ENCODE measurements at places on chromosomes 3 and 15.

GRCh38 chr15:84955089-84955848 is 26.4 kb upstream of the PDE8A start:
- DNase-seq = no peak

GRCh38 chr15:65081758-65082157 is 5.2 kb downstream of the KBTBD13 start:
- DNase-seq = no peak

DNA sequence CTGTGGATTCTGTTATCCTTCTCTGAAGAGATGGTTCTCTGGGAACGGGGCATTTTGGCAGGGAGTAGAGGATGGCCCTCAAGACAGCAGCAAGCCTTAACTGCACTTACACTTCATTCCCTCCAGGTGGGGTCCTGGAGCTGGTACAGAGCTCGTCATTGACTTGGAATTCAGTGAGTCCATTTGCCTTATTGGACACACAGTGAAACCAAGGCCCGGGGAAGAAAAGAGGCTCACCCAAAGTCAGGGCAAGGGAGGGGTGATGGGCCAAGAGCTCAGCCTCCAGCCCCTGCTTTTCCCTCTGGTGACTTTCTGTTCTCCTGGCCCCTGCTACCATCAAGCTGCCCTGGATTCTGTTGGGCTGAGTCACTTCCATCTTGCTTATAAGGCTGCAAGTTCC is 125.6 kb downstream of the ETFA start:
- DNase-seq = no peak

- DNase-seq = no peak
These were observed 4.7 kb upstream of the RNF13 start for GRCh38 chr3:149808209-149808829.

GRCh38 chr3:150248116-150248887 is 159.8 kb upstream of the TSC22D2 start:
- DNase-seq = no peak

DNA sequence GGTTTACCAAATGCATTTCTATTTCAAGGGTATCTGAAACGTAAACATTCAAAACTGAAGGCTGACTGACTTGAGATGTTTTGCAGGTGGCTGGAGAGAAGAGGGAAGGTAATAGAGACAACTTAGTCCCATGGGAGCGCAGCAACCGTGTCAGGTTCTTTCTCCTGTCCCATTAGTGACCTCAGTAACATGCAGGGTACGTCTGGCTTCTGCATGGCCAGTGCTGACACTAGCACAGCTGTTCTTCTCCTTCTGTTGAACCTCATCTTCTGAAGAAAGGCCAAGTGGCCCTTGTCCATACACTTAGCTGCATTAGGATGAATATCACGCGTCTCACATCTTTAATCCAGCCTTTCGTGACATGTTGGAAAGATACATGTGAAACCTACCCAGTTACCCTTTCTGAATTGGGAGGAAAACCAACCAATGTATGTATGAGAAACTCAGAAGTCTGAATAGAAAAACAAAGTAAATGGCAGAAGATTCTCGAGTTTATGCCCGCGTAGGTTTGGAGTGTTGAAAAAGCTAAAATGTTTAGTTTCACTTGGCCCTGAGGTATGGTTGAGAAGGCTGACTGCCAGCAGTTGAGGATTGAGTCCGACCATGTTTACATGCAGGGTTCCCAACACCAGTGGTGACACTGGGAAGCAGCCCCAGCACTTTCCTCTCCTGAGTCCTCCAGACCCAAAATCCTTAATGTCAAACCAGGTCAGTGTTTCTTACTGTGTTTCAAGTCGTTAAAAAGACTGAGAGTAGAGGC is 10.3 kb downstream of the NCBP2 start:
- no peak for DNase-seq

- DNase-seq = peak; percentile 44
These were observed 23.8 kb upstream of the TRAK1 start for GRCh38 chr3:42067326-42067725.

- DNase-seq = no peak
These were observed 12.4 kb upstream of the CCDC80 start for GRCh38 chr3:112653209-112653871.

DNA sequence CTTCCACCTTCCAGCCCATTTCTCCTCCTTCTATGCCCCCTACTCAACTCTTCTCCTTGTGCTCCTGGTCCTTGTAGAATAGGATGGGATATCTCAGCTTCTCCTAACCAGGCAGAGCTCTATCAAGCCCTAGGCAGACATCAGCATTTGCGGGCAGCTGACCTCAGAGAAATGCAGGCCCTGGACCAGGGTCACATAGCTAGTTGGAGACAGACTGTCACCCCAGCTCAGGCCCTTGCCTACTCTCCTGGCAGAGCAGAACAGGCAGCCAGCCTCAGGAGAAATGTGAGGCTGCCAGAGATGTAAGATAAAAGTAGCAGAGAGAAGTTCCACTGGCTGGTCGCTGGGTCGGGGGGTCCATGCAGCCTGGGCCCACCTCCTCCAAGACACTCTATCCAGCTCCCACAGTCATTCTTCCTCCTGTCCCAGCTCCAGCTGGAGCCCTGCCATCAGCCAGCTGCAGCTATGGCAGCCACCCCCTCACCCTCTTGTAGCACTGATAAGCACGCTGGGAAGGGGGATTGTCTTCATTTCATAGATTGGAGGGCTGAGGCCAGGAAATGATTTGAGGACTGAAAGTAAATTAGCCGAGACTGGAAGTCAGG is 4.0 kb downstream of the CYP8B1 start:
- no peak for DNase-seq

DNA sequence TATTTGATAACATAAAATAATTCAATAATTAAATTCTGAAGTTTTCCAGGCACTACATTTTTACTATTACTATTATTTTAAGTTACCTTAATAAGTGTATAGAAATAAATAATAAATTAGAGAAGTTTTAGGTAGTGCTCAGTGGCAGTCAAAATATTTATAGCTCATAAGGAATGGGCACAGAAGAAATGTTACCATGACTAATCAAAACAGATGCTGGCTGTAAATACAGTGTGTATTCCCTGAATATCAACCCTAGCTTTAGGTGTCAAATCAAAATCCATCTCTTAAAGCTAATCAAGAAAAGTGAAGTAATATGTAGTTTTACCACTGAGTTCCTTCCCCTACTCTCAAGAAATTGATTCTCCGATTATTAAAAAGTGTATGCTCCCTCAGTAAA is 35.5 kb downstream of the ZBTB20 start:
- no peak for DNase-seq

DNA sequence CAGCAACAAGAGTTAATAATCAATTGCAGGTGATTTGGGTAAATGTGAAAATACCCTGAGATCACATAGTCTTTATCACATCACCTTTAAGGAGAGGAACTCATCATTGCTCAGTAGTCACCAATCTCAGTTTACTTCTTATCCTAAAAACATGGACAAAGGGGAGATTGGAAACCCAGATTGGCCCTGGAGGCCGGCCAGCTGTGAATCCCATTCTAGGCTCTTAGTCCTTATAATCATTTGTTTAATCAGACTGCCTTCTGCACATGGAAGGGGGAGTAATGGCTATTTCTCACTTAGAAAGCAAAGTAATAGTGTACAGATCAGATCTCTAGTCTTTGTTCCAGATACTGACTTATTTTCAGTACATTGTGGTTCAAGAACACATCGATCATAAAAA is 37.2 kb upstream of the CPB1 start:
- no peak for DNase-seq

GRCh38 chr15:58268746-58269267 is 130.6 kb downstream of the AQP9 start:
- DNase-seq = no peak

DNA sequence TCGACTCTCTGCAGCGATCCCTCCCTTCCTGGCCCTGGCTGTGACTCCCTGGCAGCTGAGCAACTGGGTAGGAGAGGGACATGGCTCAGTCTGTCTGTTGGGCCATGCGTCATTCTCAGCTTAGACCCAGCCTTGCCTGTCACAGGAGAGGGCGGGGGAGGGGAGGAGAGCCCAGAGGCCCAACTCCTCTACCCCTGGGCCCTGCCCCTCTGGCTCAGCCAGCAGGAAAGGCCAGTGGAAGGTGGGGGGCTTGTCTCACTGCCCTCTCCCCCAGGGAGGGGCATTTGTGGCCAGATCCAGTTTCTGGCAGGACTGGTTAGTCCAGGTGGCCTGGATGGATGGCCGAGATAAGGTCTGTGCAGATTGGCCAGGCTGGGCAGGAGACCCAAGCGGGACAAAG is 31.6 kb downstream of the DNAJB8 start:
- DNase-seq = no peak
